H7 (cell line): ENCODE measurements at places on chromosomes 6 and 20.

GRCh38 chr20:52610749-52611148 is 361.4 kb upstream of the TSHZ2 start:
- no peak for DNase-seq

DNA sequence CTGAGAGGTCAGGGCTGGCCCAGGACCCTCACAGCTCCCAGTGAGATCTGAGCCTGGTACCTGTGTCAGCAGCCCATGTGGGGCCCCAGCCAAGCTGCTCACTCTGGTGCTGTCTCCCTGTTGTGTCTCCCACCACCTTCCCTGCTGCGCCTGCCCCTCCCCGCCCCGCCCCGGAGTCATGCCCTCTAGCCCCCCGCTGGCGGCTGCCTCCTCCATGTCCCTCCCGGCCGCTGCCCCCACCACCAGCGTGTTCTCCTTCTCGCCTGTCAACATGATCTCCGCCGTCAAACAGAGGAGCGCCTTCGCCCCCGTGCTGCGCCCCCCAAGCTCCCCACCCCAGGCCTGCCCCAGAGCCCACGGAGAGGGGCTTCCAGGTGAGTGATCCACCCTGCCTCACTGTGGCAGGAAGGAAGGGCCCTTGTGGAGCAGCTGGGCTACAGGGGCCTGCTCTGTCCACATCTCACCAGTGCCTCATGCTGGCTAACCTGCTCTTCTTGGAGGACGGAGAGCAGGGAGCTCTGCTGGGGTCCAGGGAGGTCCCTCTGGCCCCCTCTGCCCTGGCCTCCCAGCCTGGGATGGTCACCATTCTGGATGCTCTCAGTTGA is 44.9 kb downstream of the CPXM1 start:
- peak; percentile 58 for DNase-seq

GRCh38 chr20:3115190-3116107 is 30.9 kb upstream of the AVP start:
- DNase-seq: peak; percentile 93

- DNase-seq: no peak
These were observed 380.5 kb downstream of the C6orf118 start for GRCh38 chr6:164928728-164929407.

DNA sequence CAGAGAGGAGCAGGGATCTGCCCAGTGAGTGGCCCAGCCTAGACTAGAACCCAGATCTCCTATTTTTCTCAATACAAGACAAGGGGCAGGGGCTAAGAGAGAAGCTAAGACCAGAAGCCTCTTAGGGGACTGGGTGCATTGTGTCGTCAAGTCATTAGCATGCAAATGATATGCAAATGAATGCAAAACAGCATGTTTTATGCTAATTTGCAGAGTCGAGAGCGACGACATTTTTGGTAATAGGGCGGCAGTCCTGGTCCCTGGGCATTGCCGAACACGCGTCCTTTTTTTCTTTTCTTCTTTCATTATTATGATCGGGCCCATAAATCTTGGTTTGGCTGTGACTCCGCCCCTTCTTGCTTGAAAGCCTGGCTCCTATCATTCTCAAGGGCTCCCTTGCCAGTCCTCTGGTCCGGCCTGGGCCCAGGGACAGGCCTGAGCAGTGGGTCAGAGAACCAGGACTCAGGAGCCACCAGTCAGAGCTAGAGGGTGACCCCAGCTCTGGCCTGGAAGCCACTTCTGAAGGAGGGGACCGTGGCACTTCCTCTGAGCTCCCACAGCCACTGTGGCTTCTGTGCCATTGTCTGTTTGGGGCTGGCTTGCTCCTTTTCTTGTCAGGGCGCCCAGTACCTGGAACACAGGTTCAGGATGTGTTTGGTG is 32.0 kb upstream of the SCRT2 start:
- DNase-seq: no peak

DNA sequence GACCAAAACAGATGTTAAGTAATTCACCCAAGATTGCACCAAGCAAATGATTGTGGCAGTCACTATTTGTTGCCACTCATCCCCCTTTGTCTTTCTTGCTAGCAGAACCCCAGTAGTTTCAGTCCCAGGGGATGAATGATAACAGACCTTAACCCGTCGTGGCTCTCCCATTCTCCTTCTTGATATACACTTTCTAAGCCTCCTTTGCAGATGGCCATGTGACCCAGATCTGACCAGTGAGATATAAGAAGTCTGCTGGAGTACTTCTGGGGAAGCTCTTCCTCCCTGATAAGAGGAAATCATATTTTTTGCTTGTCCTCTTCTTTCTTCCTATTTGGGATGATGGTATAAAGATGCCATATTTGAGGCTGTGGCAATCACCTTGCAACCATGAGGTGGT is 9.6 kb upstream of the SH3BGRL2 start:
- no peak for DNase-seq

DNA sequence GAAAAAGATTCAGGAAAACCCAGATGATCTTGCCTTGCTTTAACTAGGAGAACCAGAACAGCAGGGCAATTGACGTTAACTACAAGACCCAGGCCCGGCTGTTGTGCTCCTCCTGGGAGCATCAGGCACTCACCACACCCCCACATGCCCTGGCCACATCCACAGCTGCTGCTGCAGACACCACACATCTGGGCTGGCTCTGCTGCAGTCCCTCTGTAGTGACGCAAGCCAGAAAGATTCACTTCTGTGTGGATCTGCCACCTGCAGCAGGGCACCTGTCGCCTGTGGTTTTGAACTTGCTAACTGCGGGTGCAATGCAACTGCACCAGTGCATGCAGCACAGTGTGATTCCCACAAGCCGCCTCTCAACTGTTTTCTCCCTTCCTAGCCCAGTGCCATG is 228.8 kb downstream of the SYNDIG1 start:
- DNase-seq: peak; percentile 21

GRCh38 chr6:75217193-75217592 is 11.3 kb upstream of the COL12A1 start:
- no peak for DNase-seq

DNA sequence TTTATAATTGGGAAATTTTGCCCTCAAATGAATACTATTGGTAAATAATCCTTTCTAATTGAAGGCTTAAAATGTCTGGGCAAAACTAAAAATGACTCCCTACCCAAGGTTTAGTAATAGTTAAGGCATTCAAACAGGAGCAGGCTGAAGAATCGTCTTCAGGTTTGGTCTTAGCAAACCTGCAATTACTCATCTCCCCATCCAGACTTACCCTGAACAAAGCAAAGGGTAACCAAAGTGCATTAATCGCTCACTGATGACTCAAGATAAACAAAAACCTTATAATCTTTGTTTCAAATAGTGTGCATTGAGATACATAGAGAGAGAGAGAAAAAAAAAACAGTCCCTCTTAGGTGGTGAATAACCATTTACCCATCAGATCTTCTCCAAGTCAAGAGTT is 225.5 kb downstream of the BMP2 start:
- DNase-seq: no peak

DNA sequence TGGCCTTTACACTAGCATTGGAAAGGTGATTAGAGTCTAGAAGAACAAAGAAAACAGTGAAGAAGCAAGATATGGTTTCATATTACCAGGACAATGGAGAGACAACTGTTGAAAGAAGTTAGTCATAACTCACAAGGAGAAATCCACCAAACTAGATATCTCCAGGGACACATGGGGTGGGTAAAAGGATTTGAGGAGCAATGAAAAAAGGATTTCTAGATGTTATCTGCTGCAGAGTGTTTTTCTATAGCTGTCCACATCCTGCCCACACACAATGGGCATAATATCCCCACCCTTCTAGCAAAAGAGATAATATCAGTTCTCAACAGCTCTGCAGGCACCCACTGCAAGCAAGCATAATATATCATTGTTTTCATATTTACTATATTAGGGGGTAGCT is 303.1 kb downstream of the HAO1 start:
- DNase-seq: no peak

DNA sequence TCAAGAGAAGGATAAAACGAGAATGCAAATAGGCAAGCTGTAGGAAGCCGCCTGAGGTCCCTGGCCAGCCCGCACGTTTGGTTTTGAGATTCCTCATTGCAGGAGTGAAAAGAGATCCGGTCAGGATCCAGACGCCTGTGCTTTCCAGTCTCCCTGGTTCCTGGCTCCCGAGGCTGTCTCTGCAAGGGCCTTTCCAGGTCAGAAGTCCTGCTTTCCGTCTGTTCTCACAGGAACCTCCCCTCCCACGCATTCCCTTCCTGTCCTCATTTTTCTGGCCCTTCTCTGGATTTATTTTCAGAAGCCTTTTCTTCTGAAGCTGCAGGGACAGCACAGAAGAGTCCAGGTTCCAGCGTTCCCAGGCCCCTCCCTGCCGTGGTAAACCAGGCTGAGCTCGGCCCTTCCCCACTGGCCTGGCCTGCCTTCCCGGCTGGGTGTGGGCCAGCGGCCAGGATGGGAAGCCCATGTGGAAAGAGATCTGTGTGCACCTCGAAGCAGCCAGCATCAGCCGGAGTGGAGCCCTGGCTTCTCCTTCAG is 54.0 kb downstream of the TMEM242 start:
- no peak for DNase-seq

- DNase-seq: no peak
These were observed 11.5 kb downstream of the SDC4 start for GRCh38 chr20:45336530-45337366.

GRCh38 chr6:12186528-12186927 is 103.6 kb upstream of the EDN1 start:
- DNase-seq: no peak

DNA sequence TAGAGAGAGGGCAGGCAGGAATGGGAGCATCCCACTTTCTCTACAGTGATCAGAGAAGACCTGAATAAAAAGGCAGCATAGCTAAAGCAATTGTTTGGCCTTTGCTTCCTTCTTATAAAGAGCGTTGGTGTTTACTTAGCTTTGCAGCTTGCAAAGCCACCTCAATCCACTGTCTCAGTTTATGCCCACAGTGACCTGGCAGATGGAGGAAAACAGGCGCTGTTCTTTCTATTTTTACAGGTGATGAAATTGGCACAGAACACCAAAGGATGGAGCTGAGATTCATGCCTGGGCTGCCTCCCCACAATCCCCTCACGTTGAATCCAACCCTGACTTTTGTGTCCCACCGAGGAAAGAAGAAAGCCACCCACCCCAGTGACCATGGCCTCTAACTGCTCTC is 130.5 kb downstream of the TTLL2 start:
- DNase-seq: no peak

- DNase-seq: peak; percentile 12
These were observed 24.0 kb upstream of the LRRC1 start for GRCh38 chr6:53770780-53771249.

DNA sequence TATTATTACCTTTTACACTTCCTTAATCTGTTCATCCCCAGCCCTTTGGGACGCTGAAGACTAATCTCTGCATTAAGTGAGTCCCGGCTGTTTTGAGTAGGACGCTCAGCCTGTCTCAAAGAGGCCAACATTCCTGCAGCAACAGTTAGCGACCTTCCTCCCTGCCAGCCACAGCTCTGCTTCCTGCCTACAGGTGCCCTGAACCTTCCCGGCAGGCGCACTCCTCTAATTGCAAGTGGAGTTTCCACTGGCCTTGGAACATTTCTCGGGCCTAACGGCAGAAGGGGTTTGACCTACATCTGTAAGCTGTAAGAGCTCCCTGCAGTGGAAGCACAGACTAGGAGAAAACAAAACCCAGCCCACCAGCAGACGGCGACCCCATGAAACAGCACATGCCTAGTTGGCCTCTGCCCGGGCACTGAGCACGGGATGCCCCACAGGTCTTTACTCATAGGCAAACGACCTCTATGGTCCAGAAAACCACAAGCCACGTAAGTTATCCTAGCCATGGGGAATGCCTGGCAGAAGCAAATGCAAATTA is 137.9 kb downstream of the DTNBP1 start:
- DNase-seq: no peak

- no peak for DNase-seq
These were observed 36.5 kb downstream of the DZANK1 start for GRCh38 chr20:18430172-18430826.

- DNase-seq: no peak
These were observed 12.9 kb downstream of the MAPRE1 start for GRCh38 chr20:32832664-32833063.

- no peak for DNase-seq
These were observed 22.5 kb upstream of the IYD start for GRCh38 chr6:150346346-150346745.

DNA sequence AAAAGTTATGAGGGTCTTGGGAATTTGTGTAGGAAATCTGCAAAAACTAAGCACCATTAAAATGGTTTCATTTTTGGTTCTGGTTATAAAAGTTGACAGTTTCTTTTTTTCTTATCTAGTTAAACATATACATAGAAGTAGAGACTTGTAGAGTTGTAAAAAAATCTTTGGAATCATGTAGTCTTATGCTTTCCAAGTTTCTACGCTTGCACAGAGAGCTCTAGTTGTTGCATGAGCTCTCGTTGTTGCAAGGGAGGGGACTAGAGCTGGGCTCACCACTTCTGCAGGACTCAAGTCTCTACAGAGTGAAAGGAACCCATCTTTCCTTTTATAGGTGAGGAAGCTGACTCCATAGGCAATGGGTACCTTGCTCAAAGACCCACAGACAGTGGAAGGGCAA is 21.6 kb upstream of the CCN2 start:
- no peak for DNase-seq

- no peak for DNase-seq
These were observed 36.4 kb upstream of the SAMD3 start for GRCh38 chr6:130259140-130259539.

DNA sequence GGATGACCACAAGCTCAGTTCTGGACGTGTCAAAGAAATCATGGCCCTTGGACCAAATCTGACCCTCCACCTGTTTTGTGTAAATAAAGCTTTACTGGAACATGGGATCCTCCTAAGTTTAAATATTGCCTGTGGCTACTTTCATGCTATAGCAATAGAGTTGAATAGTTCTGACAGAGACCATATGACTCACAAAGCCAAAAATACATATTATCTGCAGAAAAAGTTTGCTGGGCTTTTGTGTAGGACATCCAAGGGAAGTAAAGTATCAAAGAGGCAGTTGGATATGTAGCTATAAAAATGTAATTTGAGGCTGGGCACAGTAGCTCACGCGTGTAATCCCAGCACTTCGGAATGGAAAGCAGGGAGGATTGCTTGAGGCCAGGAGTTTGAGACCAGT is 78.9 kb downstream of the TOX2 start:
- DNase-seq: no peak

DNA sequence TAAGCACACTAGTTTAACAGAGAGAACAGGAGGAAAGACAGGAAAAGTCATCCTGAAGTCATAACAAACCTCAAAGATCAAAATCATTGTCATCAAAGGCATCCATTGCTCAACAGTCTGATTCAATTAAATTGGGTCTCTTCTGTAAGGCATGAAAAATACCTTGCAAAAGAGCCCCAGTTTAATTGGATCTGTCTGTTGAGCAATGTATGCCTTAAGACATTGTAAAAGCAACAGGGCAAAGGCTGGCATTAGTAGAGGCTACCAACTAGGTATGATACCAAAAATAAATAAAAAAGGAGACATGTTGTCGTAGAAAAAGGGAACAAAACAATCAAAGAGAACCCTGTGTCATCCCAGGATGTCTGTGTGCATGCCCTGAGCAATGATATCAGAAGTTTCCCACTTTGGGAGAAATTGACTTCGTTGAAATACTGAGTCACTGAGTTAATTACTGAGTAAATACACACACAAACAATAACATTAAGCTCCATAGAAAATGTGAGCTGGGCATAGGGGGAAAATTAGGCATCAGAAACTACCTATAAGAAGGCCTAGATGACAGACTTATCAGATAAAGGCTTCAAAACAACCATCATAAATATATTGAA is 1013.8 kb upstream of the CITED2 start:
- DNase-seq: no peak
